ENCODE measurements at places on chromosomes 7 and 10.

DNA sequence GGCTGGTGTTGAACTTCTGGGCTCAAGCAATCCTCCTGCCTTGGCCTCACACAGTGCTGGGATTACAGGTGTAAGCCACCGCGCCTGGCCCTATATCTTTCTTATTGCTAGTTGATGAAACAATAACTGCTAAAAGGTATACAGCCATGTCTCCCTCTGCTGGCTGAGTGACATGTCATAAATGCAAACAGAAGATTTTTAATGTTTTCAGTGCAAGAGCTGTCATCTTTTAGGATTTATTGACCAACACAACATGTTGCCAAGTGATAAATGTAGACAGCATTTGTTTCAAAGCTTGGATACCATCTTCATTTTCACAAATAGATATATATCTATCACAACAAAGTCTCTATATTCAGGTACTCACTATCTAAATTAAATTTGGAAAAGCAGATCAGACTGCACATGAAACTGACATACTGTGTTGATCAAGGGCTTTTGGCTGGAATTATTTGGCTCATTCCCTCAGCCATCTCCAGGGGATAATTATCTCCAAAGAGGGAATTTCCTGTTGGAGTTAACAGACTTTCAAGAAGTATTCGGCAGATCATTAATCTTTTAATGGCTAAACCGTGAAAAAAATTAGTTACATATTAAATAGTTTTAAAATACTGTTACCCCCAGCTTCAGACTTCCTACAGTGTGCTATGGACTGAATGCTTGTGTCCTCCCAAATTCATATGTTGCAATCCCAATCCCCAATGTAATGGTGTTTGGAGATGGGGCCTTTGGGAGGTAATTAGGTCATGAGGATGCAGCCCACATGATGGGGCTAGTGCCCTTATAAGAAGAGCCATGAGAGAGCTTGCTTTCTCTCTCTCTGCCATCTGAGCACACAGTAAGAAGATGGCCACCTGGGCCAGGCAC lies 41.3 kb upstream of the SRPK2 start:
- peak; percentile 49 for DNase-seq

DNA sequence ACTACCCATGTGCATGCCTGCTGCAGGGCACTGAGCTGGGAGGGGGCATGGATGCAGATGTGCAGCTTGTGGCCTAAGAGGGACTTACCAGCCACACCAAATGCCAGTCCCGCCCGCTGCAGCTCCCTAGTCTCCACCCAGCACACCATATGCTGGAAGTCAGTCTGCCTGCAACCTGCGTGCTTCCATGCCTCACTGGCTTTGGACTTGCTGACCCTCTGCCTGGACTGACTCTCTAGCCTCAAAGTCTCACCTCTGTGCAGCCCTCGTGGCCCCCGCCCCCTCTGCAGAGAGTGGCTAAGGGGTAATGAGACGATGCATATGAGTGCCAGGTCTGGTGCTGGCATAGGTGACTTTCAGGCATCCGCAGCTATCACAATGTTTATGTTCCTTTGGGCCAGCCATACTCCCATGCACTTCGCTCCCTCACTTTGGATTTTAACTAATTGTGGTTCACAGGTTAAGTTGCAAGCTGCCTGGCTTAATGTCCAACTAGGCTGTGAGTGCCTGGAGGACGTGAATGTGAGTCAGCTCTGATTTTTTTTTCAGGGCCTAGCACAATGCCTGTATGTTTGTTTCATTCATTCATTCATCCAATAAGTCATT lies 21.7 kb downstream of the TRIM8 start:
- DNase-seq, result no peak

DNA sequence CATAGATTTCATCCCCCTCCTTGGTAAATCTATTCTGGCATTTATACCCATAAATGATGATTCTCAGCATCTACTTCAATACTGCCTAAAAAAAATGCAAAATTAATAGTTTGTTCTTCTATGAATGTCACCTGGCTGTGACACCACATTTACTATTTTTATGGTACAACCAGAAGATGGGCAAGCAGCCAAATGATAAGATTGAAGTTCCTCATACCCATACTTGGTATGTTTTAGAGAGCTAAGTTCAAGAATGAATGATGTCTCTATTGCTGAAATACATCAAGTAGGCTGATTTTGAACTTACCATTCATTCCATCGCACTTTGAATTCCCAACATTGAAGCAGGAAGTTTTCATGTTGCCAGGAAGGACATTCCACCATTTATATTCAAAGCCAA lies 134.2 kb downstream of the ELAPOR2 start:
- DNase-seq, result no peak

- no peak for DNase-seq
Observed at GRCh38 chr7:45500257-45500656, 73.9 kb upstream of the ADCY1 start.

DNA sequence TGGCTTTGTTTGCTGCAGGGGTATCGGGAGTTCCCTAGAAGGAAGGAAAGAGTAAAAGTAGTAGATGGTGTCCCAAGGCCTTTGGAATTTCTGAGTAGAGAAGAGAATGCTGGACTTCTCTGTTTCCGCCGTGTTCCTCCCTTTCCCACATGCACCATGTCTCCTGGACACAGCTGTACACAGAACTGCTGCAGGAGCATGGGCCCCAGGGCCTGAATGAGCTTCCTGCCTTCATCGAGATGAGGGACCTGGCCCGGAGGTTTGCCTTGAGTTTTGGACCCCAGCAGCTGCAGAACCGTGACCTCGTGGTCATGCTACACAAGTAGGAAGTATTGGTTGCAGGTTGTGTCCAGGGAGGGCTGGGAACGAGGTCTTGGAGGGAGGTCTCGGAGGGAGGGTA lies 15.3 kb upstream of the PVRIG start:
- DNase-seq, result no peak

- DNase-seq, result no peak
Observed at GRCh38 chr10:111126077-111126476, 49.2 kb downstream of the ADRA2A start.

GRCh38 chr7:103538964-103539709 lies 93.1 kb upstream of the SLC26A5 start:
- DNase-seq, result no peak

DNA sequence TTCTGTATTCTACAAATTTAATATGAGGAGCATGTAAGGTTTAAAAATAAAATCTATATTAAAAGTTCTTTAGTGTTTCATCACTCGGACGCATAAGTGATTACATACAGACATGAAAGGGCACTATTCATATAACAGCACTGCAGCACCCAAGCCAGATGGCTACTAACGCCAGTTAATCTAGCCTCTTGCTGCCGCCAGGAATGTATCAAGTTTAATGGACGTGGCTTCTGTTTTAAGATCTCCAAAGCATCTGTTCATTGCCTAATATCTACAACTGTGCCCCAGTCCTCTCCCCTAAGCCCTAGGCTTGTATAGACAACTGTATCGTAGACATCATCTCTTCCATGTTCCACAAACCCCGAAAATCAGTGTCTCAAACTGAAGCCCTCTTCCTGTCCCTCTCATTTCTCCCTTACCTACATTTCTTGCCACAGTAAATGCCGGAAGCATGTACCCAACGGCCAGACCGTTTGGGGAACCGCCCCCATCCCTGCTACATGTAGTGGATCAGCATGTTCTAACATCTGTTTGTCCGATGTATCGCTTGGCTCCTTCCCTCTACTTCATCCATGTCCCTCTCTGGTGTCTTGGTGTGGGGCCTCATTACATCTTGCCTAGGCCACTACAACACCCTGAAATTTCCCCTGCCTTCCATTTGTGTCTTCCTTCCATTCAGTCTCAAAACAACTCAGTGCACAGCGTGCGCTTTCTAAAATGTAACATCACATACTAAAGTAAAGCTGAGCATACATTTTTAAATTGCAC lies 147.5 kb upstream of the RSU1 start:
- no peak for DNase-seq

- DNase-seq, result no peak
Observed at GRCh38 chr7:134442441-134443220, 16.3 kb downstream of the AKR1B1 start.

DNA sequence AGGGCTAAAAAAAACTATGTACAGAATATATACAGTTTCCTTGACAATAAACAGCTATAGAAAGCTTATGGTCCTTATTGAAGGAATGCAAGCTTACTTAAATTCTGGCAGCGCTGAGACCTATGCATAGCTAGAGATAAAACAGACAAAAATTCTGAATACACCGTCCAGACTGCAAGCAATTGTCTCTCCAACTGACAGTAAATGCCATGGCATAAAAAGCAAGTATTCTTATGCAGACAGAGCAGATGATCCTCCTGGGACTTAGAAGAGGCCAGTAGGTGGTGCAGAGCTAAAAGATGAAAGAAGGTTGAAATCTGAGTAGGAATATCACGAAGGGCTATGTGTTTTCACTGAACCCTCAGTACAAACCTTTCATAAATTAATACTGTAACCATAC lies 157.0 kb upstream of the CACNA2D1 start:
- DNase-seq, result no peak

GRCh38 chr7:13449460-13449859 lies 540.0 kb downstream of the ETV1 start:
- DNase-seq, result no peak

DNA sequence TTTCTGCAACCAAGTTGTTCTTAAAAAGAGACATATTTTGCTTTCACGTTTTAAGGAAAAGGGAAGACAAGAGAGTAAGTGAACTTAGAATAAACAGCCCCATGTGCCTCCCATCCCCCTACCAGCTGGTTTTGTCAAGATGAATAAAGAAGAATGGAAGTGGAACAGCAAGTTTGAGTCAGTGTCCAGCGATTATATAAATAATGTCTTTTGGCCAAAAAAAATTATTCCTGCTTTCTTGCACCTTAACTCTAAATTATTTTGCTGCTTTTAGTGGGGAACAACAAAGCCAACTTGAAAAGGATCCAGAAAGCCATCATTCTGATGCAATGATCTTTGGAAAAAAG lies 82.4 kb upstream of the TRIL start:
- no peak for DNase-seq

GRCh38 chr7:74512762-74513161 lies 59.1 kb downstream of the GTF2IRD1 start:
- DNase-seq, result no peak

DNA sequence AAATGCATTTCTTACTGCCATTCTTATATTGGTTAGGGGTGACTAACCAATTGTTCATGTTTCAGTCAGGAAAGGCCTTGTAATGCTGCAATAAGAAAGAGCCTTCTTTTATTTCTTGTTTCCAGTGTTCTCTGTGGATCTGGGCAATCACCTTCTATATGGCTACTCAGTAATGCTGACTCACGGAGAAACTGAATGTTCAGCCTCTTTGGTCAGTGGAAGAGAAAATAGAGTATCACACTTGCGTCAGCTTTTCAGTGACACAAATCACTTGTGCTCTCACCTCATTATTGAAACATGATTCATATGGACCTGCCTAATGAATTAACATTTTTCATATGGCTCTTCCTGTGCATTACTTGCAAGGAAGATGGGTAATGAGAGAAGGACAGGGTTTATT lies 243.9 kb upstream of the POT1 start:
- no peak for DNase-seq

GRCh38 chr10:5663692-5664427 lies 2.5 kb downstream of the ASB13 start:
- no peak for DNase-seq

DNA sequence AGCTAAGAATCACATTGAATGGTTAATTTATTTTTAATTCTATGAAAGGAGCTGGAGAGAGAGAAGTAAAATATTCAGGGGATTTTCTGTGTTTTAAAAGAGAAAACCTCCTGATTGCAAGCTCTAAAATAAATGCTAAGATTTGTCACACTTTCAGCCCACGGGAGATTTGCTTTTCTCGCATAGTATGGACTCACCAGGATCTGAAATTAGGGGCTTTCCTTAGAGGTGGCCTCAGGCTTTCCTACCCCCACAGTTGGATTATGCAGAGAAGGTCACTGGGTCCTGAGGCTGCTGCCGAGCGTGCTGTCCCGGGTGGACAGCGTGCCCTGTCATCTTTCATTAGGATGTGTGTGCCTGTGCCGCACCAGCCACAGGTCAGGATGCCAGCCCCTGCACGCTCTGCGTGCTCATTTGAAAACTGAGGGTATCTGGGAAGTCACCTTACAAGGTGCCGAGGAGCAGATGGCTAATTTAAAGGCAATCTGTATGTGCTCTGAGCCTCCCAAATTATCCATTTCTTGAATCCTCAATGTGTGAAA lies 258.8 kb downstream of the CELF2 start:
- DNase-seq, result no peak

DNA sequence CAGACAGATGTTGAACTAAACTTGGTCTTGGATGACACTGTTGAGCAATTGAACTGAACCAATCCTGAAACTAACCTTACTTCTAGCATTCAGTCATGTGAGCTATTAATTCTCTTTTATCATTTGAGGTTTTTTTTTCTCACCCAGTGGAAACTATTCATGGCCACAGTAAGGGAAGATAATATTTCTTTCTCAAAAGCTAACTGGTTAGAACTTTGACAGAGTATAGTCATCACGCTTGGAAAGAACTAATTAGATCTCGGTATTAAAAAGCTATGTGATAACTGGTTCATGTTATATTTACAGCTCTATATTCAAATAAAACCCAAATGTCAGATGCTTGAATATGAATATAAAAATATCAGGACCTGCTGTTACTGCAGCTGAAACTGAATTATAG lies 89.5 kb downstream of the OTUD1 start:
- no peak for DNase-seq

- DNase-seq, result no peak
Observed at GRCh38 chr7:27576360-27576944, 86.2 kb downstream of the HIBADH start.

DNA sequence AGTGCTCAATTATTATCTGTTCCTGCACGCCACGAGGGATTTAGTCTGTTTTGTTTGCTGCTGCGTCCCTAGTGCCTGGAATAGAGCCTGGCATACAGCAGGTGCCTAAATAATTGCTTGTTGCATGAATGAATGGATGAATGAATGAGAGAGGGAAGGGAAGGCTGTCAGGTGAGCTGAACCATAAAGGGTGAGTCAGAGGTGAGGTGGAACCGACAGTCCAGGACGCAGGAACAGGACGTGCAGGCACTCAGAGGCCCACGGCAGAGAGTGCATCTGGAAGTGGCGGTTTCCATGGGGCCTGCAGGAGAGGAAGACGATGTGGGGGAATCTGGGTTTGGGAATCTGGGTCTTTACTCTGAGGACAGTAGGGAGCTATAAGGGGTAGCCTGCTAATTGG lies 17.7 kb upstream of the PPIF start:
- DNase-seq, result no peak

DNA sequence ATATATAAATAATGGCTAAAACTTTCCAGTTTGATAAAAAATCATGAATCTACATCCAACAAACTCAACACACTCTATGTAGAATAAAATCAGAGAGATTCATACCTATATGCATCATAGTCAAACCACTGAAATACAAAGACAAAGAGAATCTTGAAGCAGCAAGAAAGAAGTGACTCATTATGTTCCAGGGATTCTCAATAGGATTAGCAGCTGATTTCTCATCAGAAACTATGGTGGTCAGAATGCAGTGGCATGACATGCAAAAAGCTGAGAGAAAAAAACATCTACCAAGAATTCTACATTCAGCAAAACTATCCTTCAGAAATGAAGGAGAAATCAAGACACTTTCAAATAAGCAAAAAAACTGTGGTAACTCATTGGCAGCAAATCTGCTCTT lies 187.4 kb downstream of the RNLS start:
- DNase-seq, result no peak

- no peak for DNase-seq
Observed at GRCh38 chr10:121351540-121351939, 246.7 kb downstream of the FGFR2 start.
